ENCODE measurements at places on chromosomes 2 and 18.

DNA sequence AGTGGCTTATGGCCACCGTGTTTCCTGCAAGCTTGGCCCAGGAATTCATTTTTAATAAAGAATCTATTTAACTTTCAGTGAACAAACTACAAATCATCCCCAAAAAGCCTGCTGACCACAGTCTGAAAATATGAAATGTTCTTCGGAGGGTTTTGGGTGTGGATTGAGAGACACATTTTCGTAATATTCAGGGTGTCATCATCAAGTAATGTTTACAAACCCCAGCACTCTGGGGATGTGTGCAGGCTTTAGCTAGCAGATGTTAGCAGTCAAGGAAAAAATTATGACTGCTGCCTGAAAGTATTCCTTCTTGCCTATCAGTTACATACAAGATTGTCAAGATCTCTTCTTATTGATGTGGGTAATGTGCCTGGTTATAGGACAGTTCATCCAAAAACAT, 143.9 kb upstream of the FN1 start:
- no peak for DNase-seq

DNA sequence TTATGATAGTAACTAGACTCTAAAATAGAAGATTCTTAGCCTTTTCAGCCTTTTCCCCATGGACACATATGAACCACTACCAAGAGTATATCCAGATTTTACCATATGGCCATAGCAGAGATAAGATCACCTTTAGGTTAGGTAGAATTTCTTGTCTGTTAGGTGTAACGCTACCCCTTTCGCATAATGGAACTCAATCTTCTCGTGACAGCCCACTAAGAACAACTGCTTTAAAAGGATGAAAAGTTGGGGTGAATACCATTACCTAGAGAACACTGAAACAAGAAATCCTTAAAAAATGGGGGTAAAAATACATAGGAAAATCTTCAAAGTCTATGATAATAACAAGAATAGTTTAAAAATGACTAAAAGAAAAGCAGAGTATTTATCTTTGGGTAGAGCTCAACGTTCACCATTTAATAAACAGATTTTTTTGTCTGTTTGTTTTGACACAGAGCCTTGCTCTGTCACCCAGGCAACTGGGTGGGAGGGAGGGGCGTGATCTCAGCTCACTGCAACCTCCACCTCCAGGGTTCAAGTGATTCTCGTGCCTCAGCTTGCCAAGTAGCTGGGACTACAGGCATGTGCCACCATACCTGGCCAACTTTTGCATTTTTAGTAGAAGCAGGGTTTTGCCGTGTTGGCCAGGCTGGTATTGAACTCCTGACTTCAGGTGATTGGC, 67.2 kb downstream of the VIL1 start:
- DNase-seq: no peak

DNA sequence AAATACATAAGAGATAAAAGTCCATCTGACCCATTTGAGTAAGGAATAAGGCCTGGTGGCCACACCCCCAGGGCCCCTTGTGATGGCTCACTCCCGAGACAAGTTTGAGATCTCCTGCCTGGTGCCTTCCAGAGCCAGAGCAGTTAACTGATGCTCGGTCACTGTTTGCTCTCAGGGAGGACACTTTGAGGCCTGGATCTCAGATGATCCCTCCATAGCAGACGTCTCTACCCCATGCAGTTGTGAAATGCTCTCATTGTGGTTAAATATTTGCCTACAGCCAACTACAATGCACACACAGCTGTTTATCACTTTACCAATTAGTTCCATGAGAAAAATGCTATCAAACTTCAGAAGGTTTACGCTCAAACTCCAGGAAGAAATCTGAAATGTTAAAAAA, 12.3 kb downstream of the GYPC start:
- no peak for DNase-seq

DNA sequence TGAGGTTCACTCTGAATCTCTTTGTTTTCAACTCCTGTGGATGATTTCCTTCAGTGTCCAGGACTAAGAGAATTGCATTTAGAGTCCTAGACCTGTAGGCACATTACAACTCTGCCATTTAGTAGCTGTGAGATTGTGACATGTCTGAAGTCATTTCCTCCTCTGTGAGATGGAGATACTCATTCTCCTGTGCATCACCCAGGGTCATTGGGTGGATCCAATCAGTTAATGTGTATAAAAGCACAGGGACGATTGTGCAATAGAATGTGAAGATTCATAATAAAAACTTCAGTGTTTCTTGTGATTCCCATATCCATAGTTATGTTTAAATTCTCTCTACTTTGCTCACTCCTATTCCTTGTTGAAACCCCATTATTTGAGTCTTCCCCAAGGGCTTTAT, 113.6 kb downstream of the DIS3L2 start:
- no peak for DNase-seq

DNA sequence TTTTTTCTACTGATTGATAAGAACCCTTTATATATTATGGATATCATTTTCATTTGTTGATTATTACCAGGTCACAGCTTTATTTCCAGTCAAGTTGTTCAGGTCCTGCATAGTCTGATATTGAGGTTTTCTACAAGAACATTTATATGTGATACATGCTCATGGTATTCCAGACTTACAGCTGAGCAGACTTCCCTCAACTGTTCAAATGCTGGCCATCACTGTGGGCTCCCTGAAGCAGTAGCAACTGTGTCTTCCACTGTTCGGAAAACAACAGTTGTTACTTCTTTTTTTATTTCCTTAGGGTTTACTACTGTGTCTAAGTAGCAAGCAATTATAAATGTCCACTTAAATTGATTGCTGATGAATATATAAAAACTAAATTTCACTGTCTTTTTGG, 79.5 kb downstream of the DGKD start:
- DNase-seq: no peak

DNA sequence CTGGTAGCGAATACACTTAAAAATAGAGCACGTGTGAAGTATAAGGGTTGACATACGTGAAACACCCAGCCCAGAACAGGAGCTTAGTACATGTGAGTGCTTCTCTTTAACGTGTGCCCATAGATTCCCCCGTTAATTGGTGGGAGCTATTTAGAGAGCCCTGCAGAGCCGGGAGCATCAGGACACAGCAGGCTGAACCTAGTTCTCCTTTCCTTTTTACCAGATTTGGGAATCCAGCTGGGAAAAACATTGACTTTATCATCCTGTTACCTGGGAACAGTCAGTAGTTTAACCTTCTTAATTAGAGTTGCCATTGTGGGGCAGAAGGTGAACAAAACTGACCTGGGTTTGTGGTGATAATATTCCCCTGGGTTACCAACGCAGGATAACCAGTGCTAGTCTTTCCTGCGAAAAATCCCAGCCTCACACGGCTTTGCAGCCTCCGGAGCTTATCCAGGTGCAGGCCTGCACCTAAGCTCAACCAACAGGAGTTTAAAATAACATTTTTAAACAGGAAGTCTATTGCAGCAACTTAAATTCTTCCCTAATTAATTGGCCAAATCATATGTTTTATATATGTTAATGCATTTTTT, 78.1 kb upstream of the SPTBN1 start:
- no peak for DNase-seq

DNA sequence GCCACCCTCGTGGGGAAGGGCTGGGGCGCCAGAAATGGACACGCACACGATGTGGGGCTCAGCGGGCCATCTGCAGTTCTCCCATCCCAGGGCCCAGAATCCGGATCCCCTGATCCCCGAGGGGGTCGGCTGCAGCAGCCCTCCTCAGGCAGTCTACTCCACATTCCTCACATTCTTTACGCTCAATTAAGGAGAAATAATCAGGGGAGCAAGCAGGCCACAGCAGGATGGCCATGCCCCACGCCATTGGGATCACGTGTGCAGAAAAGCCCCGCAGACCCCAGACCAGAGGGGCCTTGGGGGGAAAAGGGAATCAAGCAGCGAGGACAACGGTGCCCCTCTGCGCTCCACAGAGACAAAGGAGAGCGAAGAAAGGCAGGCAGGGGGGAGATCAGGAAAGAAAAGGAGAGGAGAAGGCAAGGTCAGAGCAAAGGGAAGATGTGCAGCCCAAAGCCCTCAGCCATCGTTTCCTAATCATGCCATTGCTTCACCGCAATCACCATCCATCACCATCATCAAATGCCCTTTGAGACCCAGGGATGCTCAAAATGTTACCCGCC, 17.5 kb upstream of the PKDCC start:
- no peak for DNase-seq

DNA sequence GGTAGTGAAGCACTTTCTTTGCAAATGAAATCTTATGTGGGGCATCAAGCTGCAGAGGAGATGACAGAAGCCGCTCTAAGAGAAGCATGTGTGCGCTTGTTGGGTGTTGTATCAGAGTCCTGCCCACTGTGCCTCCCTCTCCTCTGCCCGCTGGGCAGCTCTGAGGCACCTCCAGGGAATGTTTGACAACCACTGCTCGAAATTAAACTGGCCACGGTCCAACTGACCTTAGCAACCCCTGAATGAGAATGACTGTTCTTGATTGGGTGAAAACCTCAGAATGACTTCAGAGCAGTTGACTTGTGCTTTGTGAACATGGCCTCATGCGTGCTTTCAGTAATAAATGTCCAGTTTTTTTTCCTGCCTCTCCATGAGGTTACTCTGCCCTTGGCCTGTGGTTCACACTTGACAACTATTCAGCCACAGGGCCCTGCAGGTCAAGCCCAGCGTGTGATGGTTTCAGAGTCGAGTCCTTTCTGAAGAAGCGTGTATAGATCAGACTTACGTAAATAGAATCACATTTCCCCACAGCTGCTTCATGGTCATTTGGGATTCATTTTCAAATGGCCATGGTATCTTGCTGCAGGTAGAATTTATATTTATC, 94.9 kb downstream of the SLC4A3 start:
- no peak for DNase-seq

DNA sequence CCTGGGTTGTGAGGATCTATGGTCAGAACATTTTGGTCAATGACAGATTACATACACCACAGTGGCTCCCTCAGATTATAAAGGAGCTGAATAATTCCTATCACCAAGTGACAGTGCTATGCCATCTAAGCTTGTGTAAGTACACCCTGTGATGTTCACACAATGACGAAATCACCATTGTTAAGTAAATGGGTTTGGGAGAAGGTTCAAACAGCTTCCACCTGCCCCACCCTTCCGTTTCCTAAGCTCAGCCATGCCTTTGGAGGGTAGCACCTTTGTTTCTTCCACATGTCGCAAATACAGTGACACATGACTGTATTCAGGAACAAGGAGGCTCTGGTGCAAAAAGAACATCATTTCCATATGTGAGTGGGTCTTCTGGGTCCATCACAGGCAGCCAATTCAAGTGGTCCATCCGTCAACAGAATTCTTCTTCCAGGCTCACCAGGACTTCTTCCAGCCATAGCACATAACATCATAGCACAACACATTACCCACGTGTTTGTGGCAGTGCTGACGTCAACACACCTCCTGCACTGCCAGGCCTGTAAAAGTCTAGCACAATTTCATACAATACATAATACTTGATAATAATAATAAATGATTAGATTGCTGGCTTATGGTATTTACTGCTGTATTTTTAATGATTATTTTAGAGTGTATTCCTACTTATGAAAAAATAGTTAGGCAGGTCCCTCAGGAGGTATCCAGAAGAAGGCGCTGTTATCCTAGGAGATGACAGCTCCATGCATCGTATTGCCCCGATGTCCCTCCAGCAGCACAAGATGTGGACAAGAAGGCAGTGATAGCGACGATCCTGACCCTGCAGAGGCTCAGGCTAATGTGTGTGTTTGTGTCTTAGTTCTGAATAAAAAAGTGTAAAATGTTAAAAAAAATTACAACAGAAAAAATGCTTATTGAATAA, 264.8 kb downstream of the ANAPC1 start:
- no peak for DNase-seq

GRCh38 chr2:181847198-181847556, 44.4 kb upstream of the ITPRID2 start:
- no peak for DNase-seq

DNA sequence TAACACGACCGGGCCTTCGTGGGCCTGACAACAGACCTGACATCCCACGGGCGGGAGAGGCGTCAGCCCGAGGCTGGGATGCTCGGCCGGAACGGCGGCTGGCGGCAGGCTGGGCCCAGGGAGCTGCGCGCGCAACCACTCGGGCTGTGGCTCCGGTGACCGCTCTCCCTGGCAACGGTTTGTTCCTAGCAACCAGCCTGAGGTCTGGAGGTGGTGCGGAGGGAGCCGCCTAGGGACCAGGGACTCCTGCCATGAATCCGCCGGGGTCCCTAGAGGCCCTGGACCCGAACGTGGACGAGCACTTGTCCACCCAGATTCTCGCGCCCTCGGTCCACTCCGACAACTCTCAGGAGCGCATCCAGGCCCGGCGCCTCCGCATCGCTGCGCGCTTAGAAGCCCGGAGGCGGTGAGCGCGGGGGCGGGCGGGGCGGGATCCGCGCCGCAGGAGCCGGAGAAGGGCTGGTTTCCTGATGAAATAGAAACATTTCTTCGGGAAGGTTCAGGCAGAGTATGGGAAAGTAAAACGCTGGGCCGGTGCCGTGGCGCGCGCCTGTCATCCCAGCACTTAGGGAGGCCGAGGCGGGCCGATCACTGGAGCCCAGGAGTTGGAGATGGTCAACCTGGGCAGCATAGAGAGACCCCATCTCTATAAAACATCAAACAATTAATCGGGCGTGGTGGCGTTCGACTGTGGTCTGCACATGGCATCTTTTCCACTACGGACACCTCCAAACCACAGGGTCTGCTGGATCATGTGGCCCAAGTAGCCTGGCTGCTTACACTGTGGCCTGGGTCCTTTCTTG, at the start of gene DRC1:
DRC1 (plus strand) TSS at position 182 of the 803 bp plus-strand sequence; CDS start at position 252, 70 bp downstream.
- DNase-seq: peak; percentile 68

- no peak for DNase-seq
Measured at GRCh38 chr18:2330764-2331163, 240.5 kb downstream of the METTL4 start.

- DNase-seq: no peak
Measured at GRCh38 chr2:154374416-154374815, 324.1 kb upstream of the KCNJ3 start.

- DNase-seq: no peak
Measured at GRCh38 chr2:10541775-10542432, 93.8 kb upstream of the ODC1 start.

- DNase-seq: no peak
Measured at GRCh38 chr2:37623971-37624900, 47.2 kb downstream of the CDC42EP3 start.

DNA sequence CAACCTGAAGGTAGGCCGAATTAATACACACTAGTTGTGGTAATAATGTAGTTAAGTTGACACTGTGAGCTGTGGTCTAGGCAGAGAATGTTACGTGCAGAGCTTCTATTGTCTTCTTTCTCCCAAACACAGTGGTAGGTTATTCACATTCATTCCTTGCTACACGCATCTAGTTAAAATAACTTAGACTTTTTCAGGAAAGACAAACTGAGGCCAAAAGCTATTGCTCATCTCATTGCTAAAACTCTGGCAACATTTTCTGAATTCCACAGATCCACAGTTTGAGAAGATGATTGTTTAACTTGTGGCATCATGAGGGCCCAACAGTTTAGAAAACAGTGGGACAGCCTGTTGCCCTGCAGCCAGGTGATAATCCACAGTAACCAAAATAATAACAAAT, 850.4 kb upstream of the FSHR start:
- DNase-seq: no peak

GRCh38 chr2:11898576-11898975, 152.1 kb downstream of the LPIN1 start:
- no peak for DNase-seq

DNA sequence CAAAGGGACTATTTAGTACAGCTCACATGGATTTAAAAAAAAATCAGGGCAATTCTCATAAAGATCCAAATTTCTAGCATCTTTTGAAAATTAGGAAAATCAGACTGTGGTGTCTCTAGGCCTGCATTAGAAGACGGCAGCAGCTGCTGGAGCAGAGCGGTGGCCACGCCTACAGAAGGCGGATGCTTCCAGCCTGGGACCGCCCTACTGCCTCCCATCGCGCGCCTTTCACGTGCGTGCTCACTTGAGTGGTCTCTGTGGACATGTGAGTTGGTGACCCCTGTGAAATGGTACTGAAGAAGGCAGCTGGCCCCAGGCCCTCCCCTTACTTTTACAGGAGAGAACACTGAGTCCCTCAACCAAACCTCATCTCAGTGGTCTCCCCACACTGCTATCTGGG, 15.2 kb upstream of the ZFP36L2 start:
- no peak for DNase-seq

Data from Ammon's horn (tissue), 1 donor.